ENCODE measurements at places on chromosomes 16 and 17.

DNA sequence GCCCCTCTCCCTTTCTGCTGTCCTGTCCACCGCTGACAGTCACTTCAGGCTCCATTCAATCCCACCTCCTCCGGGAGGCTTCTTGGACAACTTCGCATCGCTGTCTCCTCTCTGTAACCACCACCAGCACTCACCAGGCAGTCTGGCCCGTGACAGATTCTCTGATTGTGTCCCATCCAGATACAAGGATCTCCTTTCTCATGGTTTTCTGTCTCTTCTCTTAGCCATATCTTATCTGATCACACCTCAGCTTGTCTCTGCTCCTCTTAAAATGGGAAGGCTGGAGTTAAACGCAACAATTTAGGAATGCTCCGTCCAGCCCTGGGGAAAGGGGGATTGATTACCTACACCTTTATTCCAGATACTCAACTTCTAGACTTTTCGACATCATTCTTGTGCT lies 56.9 kb upstream of the ARHGAP44 start:
- DNase-seq, result no peak

GRCh38 chr17:49699966-49700575 lies 7.7 kb downstream of the SLC35B1 start:
- no peak for DNase-seq

- DNase-seq, result no peak
Observed at GRCh38 chr16:27461483-27462171, 59.7 kb downstream of the IL21R start.

- no peak for DNase-seq
Observed at GRCh38 chr16:57614536-57614935, 13.9 kb upstream of the ADGRG1 start.

GRCh38 chr16:69860233-69861231 lies 90.6 kb upstream of the CLEC18A start:
- no peak for DNase-seq

DNA sequence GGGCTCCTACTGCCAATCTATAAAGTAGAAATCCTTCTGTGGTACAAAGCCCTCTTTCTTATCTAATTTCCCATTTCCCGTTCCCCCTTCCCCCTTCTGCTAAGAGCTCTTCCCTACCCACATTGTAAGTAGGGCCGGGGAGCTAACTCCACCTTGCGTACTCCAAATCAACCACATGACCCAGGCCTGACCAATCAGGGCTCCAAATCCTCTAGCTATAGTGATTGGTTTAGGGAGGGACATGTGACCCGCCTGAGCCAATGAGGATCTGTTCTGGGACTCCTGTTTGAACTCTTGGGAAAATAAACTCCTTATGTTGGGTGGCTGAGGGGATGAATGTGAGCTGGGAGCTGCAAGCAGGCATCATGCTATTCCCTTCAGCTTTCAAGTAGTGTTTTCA lies 40.9 kb upstream of the MEOX1 start:
- no peak for DNase-seq

DNA sequence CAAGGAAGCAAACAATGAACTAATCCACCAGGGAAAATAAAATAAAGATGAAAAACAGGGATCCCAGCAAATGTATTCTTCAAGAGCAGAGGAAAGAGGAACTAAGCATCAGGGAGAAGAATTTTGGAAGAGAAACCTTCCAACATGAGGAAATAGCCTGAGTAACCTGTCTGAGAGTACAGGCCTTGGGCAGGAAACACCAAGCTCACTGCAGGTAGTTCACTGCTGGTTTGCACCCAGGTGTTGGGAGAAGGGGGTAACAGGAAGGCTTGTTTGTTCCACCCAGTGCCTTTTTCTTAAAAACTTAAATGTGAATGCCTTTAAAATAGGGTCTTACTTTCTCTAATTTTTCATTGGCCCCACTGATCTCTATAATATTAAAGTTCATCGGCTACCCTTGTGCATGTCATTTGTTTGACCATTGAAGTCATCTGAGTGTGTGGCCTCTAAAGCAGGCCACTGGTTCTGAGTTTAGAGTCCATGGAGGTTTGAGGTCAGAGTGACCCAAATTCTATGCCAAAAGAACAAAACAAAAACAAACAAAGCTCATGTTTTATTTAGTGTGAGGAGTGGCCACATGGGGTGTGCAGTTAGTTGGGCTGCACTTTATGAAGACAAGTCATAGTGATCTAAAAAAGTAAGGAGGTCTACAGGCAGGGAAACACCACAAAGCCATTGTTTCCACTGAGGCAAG lies 62.9 kb upstream of the COX10 start:
- no peak for DNase-seq

DNA sequence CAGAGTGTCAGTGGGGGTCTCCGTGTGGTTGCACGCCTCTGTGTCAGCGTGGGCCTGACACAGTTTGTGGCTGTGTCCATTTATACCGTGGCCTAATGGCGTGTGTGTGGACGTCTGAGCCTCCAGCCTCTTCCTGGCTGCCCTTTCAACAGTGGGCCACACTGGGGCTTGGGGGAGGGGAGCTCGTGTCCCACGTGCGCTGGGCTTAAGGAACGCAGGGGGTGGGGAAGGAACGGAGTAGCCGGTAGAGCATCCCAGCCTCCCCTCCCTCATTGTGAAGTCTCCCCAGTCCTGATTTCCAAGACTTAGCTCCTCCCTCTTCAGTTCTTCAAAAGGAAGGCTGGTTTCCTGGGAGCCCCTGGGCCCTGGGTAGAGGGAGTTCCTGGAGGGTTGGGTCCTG lies 9.5 kb upstream of the HES7 start:
- no peak for DNase-seq

GRCh38 chr16:62638964-62639870 lies 603.0 kb upstream of the CDH8 start:
- no peak for DNase-seq

DNA sequence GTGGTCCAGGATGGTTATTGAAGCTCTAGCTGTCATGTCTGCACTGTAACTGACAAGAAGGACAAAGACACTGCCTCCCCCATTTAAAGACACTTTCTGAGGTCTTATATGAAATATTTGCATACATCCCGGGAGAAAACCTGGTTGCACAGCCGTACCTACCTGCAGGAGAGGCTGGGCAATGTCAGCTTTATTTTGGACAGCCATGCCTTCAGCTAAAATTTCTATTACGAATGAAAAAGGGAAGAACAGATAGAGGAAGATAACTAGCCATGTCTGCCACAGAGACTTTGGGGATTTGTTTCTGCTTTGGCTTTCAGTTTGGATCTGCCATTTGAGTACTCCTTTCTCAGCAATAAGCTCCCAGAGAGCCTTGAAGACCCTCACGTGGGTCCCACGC lies 19.0 kb downstream of the SLC7A6 start:
- no peak for DNase-seq

DNA sequence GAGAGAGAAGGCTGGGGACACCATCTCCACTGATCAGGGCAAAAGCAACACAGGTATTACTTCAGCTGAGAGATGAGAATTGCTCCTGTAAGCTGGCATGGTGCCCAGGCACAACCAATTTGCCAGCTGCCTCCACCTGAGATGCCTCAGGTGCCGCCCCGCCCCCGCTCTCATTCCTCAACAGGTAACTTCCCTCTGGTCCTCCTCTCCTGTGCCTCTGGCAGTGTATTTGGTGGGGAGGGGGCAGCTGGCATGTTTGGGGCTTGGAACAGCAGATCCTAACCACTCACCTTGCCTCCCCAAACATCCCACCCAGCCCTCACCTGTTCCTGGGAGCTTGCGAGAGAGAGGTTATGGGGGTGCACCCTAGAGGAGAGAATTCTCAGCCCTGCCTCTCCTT lies 2.9 kb upstream of the SRCIN1 start:
- DNase-seq, result no peak

DNA sequence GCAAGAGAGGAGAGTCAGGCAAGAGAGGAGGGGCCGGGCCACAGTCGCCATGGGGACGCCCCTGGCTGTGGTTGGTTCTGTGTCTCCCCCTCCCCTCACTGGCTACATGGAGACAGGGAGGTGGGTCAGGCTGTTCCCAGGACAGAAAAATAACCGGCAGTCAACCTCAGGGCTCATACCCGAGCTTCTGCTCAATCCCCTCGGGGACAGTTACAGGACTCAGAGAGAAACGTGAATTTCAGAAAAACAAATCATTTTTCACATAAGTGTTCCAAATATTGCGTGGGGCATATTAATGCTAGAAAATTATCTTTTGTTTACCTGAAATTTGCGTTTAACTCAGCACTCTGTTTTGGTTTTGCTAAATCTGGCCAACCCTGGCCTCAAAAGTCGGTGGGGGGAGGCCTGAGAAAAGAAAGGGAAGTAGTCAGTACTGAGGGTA lies 22.2 kb upstream of the CPSF4L start:
- DNase-seq, result no peak

GRCh38 chr17:74307984-74308773 lies 17.8 kb upstream of the KIF19 start:
- DNase-seq, result no peak

- no peak for DNase-seq
Observed at GRCh38 chr17:66379996-66380395, 77.6 kb downstream of the PRKCA start.

GRCh38 chr17:4599505-4600281 lies 15.4 kb downstream of the SMTNL2 start:
- no peak for DNase-seq

DNA sequence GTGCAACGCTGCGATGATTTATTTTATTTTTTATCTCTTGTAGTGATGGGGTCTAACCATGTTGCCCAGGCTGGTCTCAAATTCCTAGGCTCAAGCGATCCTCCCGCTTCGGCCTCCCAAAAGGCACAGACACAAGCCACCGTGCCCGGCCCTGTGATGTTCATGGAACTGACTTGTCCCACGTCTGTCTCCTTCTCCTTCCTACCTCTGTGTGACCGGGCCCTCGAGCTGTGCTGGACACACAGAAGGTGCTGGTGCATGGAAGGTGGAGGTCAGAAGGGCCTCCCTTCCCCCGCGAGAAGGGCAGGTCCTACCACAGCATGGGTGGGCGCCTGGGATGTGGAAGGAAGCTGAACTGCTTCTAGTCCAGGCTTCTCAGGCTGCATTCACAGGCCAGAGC lies 88.0 kb downstream of the SEC14L1 start:
- DNase-seq, result no peak

- DNase-seq, result no peak
Observed at GRCh38 chr17:67606896-67607604, 110.7 kb upstream of the NOL11 start.

GRCh38 chr17:79027925-79028491 lies 4.0 kb downstream of the C1QTNF1 start:
- DNase-seq, result no peak
